ENCODE measurements at places on chromosomes 7 and 10.

DNA sequence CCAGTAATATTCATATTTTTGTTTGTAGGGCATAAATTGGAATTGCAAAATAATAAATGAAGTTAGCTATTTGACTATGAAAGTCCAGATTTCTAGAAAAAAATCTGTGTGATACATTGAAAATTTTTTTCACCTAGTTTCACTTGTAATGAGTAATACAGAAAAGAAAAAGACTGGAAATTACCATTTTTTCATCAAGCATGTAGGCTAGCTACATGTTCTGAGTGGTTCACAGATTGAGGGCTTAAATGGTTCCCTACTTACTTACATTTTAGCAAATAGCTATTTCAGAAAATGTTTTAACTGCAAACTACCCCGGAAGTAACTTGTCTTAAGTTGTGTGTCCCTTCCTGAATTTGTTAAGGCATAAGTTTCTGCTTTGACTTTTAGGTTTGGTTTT is 396.0 kb downstream of the PHF14 start:
- no peak for DNase-seq

DNA sequence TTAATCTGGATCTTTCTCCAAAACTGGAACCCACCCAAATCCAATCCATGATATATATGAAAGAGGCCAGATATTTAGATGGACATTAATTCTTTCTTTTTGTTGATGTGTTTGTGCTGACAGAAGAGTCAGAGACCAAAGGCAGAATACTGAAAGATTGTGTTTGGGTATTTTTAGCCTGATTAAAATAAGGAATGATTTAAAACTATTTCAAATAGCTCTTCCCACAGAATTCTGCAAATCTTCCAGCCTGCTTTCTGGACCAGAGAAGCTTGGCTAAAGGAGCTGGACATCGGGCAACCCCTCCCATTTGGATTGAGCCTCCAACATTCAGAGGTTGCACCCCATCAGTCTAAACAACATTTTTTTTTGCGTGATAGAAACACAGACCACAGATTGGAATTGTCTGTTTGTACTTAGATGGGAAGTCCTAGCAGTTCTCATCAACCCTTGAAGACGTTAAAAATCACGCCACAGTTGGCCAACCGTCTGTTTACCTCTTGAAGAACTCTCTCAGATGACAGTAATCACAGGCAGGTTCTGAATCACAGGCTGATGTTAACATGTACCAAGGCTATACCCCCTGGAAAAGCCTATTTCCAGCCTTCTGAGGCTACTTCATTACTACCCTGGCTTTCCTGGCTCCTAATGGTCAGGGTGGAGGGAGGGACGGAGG is 155.2 kb upstream of the NRP1 start:
- DNase-seq = no peak

DNA sequence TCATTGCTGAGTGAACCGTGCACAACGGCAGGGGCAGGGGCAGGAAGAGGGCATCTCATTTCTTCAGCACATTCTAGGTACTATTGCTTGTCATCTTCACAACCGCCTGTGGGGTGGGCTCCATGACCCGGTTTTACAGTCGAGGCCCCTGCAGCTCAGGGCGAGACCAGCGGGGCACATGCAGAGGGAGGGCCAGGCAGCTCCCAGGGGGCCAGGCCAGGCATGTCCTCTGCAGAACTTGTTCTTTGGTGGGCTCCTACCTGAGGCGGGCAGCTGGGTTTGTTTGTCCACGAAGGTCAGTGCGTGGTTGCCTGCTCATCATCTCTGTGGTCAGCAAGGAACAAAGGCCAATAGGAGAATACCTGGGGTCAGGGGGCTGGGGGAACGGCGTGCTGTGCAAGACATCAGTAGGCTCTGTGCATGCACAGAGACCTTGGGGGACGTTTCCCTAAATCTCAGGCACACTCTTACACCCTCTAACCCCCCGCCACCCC is 75.1 kb upstream of the LEP start:
- DNase-seq = no peak

- peak; percentile 94 for DNase-seq
Measured at GRCh38 chr7:101108961-101109360, 17.9 kb upstream of the SERPINE1 start.

DNA sequence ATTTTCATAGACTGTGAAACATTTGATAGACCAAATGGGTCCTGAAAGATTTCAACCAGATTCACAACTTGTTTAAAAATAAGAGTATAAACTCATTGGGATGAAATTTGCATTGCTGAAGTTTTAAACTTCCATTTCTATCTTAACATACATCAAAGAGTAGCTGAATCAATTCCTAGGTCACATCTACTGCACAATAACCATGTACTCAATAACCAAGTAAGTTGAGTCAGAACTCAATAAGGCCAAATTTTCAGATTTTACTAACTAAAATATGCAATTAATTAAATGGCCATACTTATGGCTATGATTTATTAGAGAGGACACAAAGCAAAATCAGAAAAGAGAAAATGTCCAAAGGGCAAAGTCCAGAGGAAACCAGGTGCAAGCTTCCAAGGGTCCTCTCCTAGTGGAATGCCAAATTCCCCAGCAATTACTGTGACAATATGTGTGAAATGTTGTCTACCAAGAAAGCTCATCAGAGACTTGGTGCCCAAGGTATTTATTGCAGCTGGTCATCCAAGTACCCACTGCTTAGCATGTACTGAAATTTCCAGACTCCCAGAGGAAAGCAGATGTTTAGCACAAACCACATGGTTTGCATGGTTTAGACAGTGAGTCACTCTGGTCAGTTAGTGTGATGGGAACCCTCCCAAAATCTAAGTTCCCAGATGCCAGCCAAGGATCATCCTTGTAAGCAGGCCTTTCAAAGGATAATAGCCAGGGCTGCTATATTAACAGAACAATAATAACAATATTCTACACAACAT is 238.9 kb downstream of the IPMK start:
- peak; percentile 83 for DNase-seq

DNA sequence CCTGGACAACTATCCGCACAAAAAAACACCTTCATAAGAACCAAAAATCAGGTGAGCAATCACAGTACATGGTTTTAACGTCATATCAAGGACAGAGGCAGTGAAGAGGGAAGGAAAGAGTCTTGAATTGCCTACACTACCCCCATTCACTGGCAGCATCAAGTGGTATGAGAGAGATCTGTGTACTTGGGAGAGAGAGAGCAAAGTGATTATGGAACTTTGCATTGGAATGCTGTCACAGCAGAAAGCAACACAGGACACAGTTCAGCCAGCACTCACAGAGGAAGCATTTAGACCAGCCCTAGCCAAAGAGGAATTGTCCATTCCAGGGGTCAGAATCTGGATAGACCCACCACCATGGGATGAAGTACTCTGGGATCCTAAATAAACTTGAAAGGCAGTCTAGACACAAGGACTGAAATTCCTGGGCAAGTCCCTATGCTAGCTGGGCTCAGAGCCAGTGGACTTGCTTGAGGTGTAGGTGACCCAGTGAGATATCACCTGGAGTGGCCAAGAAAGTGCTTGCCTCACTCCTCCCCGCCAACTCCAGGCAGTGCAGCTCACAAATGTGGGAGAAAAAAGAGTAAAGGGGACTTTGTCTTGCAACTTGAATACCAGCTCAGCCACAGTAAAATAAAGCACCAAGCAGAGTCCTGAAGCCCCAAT is 30.5 kb upstream of the SFTPD start:
- DNase-seq = no peak

GRCh38 chr10:21954132-21954531 is 49.4 kb downstream of the DNAJC1 start:
- no peak for DNase-seq

DNA sequence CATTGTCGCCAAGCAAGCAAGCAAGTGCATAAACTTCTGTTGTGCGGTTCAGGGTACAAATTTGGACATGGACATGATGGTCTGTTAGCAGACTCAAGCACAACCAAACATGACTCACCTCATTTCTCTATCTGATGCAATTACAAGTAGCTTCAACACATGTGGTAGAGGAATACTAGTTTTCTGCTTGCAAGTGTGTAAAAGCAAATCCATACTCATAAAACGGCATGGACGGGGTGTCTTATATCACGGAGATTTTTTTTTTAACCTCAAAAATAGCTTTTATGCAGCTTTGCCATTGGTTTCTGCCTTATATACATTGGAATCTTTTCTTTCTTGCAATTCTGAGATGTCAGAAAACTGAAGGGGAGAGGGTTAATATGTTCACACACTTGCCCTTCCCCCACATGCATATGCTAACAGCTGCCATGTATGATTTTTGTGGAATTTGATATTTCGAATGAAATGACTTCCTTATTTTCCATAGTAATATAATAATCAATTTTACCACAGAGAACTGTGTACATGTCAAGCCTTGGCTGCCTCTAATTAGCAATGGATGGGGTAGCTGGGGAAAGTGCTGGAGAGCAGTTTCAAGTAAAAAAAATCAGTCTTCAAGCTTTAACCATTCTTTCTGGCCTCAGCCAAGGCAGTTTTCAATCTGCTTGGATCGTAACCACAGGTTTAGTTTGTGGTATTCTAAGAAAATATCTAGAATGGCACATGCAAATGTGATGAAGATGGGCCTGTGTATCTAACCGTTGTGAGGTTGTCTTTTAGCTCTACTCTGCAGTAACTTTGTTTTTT is 106.0 kb upstream of the PDCD4 start:
- peak; percentile 20 for DNase-seq

DNA sequence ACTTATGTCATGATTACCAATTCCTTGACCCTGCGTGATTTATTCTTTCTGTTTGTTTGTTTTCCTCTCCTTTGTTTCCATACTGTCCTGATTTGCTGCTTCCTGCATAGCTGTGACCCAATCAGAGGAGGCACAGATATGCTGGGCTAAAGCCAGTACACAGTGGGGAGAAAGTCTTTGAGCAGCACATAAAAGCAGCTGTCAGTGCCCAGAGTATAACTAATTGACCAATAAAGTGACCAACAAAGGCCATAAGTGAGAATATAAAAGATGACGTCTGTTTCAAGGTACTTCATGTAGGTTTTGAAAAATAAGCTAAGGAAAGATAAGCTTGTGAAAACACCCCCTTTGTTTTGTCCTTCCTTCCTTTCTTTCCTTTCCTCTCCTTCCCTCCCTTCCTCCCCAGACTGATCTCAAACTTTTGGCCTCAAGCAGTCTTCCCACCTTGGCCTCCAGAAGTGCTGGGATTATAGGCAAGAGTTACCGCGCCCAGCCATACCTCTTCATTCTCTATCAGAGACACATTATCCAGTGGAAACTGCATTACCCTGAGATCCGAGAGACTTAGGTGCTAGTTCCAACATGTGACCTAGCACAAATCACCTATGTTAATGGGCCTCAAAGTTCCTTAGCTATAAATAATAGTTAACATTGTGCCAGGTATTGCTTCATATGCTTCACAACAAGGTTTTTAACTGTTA is 17.0 kb downstream of the BCAP29 start:
- peak; percentile 5 for DNase-seq

DNA sequence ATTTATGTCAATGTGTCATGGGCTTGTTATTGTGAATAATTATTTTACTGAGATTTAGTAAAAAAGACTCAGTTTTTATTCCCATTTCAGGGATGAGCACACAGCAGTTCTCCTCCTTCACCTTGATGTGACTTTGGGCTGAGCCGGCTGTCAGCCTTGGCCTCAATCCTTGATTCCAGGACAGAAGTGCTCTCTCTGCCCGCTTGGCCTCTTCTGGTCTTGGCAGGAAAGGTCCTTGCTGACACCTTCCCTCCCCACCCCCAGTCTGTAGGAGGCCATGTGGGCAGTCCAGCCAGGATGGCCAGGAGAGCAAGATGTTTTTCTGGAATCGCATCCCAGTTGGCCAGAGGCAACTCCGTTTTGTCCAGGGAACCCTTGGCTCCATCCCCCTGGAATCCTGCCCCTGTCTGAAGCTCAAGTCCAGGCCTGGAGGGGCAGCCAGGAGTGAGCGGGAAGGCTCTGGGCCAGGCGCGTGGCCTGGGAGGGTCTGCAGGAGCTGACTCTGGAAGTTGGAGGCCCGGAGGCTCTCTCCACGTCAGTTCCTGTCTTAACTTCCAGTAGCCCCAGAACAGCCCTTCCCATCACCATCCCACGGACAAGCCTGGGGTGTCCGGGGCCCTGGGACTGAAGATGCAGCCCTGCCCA is 100.9 kb downstream of the PDGFA start:
- DNase-seq = no peak

GRCh38 chr7:13035233-13035632 is 347.8 kb downstream of the ARL4A start:
- DNase-seq = no peak

DNA sequence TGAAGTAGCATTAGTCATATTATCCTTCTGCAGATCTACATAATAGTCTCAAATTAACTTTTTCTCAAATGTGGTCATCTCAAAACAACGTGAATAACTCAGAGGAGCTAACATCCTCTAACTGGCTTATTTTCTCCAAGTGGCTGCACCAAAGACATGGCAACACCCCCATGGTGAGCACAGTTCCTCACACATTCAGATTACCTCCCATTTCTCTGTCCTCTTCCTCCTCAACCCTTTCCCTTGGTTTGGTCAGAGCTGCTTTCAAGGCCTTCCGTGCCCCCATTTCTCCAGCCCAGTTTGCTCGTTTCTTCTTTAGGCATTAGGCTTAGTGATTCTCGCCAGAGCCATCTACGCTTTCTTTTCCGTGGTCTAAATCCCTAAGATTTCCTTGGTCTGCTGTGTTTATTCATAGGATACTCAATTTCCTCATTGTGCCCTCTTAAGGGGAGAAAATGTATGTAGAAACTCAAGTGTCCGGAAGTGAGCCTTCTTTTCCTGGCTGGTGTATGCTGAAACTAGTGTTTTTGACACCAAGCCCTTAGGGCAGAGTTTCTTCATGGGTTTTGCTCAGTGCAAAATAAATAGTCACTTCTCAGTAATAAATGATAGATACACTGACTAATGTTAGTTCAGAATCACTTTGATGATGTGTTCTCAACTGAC is 2.6 kb downstream of the MET start:
- DNase-seq = peak; percentile 93

DNA sequence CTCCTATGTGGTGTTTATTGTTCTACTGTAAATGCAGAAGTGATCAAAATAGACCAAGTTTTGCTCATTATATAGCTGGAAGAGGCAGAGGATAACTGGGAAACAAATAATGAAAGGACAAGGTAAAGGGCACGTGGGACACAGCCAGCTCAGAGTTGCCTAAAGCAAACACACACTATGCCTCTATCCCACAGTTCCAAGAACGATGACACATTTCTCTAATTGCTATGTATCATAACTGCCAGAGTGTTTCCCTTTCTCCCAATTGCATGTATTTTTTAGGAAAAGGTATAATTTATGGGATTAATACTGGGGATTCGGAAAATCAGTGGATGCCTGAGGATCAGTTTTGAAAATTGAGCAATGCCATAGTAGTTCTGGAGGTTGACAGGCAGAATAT is 49.0 kb downstream of the CCDC71L start:
- DNase-seq = peak; percentile 16

DNA sequence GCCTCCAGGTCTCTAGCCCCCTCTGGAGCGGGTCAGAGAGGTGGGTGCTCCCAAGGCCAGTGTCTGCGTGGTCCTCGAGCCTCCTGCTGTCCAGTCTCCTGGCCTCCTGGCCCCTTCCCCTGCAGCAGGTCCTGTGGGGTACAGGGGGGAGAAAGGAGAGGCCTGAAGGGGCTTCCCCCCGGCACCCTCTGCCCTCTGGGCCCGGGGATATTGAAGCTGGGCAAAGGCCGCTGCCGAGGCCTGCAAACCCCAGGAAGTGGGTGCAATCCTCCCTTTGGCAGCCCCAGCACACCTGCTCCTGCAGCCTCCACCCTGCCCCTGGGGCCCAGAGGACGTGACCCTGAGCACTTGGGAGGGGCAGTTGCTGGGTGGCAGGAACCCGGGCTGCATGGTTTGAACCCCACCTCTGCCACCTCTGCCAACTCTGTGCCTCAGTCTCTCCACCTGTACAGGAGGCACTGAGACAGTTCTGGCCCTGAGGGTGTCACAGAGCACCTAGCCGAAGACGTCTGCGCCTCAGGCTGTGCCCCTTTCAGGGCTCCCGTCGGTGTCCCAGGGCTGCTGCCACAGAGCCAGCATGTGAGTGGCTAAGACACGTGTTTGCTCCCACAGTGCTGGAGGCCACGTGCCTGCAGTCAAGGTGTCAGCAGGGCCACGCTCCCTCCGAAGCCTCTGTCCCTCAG is 59.1 kb upstream of the INPP5A start:
- no peak for DNase-seq

Data from MCF 10A (cell line).